ENCODE measurements at places on chromosomes 11 and 22.

DNA sequence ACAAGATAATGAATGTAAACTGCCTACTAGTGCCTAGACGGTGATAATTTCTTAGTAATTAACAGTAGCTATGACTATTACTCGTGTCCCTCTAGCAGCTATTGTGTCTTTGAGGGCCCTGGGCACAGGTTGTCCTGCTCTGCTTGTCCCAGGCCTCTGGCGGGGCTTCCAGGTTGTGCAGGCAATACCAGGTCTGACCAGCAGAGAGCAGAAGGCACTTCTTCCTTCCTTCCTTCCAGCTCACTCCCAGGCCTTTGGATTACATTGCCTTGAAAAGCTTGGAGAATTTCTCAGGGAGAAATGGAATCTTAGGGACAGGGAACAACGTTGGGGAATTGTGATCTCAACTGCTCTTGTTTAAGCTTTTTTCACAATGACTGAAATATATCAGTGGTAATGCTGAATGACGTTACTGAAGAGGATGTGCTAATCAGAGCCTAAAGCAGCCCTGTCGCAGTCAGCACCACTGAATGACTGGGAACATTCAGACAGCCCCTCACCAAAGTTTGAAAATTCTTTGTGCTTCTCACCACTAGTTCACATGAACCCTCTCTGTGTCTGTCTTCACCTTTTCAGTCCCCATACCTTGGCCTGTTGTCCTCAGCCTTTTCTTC, 8.4 kb upstream of the CCKBR start:
- DNase-seq: peak; percentile 36

- no peak for DNase-seq
Observed at GRCh38 chr11:125724125-125724524, 22.0 kb upstream of the PATE1 start.

GRCh38 chr22:50271519-50271970, 1.4 kb upstream of the MAPK11 start:
- DNase-seq: peak; percentile 50

DNA sequence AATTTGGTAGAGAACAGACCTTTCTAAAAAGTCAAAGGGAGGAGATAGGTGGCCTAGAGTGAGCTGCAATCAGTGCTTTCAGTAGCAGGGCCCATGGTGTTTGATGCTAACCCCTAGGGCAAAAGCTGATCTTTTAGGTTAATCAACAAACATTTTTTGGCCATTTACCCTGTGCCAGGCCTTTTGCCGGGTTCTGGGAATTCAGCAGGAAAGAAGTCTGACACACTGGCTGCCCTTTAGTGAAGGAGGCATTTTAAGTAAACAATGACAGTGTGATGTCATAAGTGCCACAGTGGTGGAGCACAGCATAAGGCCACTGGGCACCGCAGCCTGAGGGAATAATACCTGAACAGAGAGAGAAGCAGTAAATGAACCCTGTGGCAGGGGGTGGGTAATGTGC, 29.0 kb downstream of the C22orf31 start:
- DNase-seq: no peak

- DNase-seq: no peak
Observed at GRCh38 chr22:20655623-20656022, 118.3 kb upstream of the SERPIND1 start.

DNA sequence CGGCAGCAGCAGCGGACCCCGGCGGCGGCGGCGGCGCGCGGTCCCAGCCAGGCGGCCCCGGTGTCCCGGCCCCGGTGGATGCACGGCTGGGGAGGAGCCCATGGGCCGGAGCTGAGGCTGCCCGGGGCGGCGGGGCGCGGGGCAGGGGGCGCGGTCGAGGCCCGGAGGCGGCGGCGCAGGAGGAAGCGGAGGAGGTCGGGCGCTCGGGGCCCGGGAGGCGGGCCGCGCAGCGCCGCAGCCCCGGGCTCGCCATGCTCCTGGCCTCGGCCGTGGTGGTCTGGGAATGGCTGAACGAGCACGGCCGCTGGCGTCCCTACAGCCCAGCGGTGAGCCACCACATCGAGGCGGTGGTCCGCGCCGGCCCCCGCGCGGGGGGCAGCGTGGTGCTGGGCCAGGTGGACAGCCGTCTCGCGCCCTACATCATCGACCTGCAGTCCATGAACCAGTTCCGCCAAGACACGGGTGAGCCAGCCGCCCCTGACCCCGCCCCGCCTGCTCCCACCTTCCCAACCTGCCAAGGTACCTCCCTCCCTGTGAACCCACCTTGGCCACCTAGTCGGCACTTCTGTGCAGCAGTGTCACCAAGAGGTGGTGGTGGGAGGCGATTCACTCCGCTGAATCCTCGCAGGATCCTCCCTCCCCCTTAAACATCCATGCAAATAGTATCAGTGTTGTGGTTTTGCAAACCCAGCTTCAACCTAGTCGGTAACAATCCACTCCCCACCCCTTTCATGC, 580 bp downstream of the DTX4 start:
- no peak for DNase-seq

GRCh38 chr22:41951898-41952474, at the start of gene SMIM45:
Gene SMIM45 (plus strand): TSS chr22:41952150.
- no peak for DNase-seq

GRCh38 chr22:30056015-30056414, 24.2 kb upstream of the HORMAD2 start:
- no peak for DNase-seq

- no peak for DNase-seq
Observed at GRCh38 chr11:76666408-76666807, 4.1 kb downstream of the LRRC32 start.

- DNase-seq: no peak
Observed at GRCh38 chr11:12528487-12528886, 145.7 kb upstream of the TEAD1 start.

DNA sequence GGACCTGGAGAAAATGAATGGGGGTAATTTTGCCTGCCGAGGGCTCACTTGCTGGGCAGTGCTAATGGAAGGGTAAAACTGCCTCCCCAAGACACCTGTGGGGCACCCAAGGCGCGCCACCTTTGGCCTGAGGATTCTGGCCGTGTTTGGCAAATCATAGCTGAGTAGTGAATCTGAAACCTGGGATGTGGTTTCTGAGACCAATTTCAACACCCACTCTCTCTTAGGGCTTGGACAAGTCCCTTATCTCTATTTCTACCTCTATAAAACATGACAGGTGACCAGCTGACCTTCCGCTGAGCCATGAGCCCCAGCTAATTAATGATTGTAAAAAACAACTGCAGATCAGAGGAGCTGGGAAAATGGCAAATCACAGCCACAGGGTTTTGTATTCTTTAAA, 1.5 kb upstream of the PACSIN3 start:
- DNase-seq: no peak

GRCh38 chr11:65781962-65782815, 1.4 kb upstream of the AP5B1 start:
- DNase-seq: no peak

- no peak for DNase-seq
Observed at GRCh38 chr11:68256331-68256741, 15.4 kb downstream of the C11orf24 start.

DNA sequence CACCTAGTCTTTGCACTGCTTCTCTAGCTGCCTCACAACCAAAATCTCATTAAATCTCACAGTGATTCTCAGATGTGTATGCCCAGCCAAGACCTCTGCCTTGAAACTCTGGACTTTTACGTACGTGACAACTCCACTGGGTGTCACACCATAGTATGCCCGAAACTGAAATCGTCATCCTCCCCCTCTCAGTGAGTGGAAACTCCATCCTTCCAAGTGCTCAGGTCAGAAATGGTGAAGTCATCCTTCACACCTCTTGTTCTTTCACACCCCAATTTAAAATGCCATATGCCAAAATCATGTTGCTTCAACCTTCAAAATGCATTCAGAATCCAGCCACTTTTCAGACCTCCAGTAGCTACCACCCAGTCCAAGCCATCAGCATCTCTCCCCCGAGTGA, 42.5 kb downstream of the SFI1 start:
- peak; percentile 69 for DNase-seq

All from T-helper 1 cell (primary cell).